ENCODE measurements at places on chromosomes 4 and X.

DNA sequence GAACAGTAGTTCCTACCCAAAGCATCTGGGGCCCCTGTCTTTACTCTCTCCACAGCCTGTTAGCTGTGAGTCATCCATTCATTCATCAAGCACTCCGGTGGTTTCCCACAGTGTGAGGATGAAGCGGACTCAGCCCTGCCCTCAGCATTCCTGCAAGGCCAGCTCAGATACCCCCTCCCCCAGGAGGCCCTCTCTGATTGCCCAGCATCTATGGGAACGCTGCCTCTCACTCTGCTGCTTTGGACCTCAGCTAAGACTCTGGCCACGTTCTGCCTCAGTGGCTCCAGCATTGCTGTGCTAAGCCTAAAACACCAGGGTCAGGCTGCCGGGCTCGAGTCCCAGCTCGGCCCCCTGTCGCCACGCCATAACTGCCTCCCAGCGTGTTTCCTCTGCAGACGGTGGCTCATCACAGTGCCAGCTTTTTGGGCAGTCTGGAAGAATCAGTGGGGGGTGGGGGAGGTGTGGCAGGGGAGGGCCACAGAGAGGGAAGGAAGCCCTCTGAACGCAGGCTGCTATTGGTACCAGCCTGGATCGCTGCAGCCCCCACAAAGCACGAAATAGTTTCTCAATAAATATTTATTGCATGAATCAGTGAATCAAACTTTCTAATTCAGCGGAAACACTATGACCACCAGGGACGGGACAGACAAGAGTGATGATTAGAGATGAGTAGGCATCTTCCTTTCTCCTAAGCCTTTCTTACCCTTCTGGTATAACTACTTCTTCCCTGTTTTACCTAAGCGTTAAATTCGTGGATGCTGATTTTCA, 74.4 kb downstream of the SORCS2 start:
- no peak for DNase-seq

DNA sequence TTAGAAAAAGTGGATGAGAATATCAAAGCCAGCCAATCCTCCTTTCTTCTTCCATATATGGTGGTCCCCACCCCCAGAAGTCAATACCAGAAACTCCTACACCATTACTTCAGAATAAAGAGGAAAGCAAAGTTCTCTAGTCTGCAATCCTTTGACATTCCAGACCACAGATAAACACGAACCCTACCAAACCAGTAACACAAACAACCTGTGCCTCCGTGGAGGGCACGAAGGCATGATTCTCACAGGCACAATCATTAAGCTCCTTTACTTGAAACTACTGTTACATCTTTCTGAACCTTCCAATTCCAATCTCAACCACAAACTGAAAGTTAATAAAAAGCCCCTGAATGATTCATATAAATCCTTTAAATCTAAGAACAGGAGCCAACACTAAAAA, 16.3 kb downstream of the MAML3 start:
- DNase-seq: no peak

- no peak for DNase-seq
Measured at GRCh38 chr4:661231-661630, 12.8 kb downstream of the ATP5ME start.

DNA sequence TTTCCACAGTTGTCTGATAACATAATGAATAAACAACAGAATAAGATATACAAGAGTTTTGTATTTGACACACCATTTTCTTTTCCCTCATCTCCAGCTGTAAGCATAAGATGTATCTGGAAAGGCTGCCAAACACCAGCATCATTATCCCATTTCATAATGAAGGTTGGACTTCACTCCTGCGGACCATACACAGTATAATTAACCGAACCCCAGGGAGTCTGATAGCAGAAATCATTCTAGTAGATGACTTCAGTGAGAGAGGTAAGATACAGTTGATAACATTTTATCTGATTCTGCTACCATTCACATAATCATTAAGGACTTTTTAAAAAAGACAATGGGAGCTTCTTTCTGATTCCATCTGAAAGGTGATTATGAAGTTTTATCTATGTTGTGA, 535.2 kb downstream of the GALNTL6 start:
- DNase-seq: no peak

- no peak for DNase-seq
Measured at GRCh38 chr4:91113130-91113706, 986.0 kb downstream of the CCSER1 start.
